ENCODE measurements at places on chromosomes 16 and 17. TPM values are rescaled to one million over a fixed set of nuclear protein-coding genes. Genes with fewer than 3 reads are reported as not detected.

DNA sequence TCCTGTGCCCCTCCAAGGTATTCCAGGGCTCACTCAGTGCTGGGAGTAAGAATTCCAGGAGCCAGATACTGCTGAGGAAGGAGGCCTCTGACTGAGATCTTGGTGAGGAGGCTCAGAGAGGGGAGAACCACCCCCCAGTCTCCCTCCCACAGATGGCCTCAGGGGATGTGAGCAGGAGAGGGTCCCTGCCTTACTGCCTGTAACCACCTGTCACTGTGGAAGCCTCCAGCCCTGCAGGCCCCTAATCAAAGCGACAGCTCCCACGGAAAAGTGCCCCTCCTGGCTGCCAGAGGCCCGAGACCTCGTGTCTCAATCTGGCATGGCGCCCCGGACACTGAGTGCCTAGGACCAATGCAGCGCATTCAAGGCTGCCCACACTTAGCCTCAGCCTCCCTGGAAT lies 7.7 kb upstream of the C17orf113 start:
- no peak for DNase-seq

- no peak for DNase-seq
Measured at GRCh38 chr16:54178478-54178976, 108.1 kb downstream of the IRX3 start.

DNA sequence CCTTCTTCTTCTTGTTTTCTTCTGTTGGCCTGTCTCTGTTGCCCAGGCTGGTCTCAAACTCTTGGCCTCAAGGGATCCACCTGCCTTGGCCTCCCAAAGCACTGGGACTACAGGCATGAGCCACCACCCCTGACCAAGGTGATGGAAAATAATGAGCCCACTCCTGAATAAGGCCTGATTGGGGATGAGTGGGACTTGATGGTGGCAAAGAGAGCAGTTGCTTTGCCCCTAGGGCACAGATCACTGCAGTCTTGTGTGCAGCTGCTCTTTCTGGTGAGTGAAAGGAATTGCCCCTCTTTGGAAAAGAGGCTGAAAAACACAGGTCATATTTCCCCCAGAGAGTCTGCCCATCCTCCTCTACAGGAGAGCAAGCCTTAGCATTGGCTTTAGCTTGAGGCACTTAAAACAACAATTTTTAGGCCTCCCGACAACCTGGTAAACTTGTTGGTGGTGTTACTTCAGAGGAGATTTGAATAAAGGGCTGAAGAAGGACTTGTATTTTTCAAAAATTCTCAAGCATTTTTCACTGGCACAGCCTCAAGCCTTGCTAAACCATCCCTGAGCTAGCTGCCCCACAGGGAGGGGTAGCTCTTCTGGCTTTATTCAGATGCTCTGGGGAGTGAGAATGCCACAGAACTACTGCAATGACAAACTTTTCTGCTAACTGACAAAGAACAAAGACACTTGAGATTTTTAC lies 6.1 kb upstream of the PDP2 start:
- DNase-seq = no peak

DNA sequence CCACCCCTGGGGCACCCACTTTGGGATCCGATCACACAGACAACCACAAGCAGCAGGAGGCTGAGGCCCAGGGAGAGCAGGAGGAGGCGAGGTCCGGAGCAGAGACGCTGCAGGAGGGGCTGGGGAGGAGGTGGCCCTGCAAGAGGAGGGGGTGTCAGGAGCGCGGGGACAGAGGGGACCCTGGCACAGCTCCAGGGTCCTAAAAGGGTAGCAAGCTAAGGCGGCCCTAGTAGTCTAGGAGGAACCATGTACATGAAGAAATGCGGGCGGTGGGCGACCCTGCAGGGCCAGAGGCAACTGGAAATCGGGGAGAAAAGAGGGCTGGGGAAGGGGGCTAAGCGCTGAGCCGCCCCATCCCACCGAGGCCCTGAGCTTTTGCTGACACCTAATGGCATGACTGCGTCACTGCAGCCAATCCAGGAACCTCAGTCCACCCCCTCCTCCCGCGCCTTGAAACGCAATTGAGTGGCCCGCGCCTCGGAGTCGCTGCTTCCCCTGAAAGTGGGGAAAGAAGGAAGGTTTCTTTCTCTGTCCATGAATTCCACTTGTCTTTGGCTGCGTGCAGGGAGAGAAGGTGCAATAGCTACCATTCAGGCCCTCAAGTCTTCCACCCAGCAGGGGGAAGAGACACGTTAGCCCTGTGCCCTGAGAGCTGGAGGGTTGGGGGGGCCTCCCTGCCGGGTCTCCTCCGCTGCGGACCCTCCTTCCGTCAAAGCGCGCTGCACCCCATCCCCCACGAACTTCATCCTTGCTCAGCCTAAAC lies 1.8 kb downstream of the ASGR1 start:
- DNase-seq = peak; percentile 96

- DNase-seq = no peak
Measured at GRCh38 chr16:21703156-21703555, 39.4 kb downstream of the OTOA start.

GRCh38 chr17:49861150-49861884 lies 13.4 kb upstream of the TAC4 start:
- peak; percentile 22 for DNase-seq

DNA sequence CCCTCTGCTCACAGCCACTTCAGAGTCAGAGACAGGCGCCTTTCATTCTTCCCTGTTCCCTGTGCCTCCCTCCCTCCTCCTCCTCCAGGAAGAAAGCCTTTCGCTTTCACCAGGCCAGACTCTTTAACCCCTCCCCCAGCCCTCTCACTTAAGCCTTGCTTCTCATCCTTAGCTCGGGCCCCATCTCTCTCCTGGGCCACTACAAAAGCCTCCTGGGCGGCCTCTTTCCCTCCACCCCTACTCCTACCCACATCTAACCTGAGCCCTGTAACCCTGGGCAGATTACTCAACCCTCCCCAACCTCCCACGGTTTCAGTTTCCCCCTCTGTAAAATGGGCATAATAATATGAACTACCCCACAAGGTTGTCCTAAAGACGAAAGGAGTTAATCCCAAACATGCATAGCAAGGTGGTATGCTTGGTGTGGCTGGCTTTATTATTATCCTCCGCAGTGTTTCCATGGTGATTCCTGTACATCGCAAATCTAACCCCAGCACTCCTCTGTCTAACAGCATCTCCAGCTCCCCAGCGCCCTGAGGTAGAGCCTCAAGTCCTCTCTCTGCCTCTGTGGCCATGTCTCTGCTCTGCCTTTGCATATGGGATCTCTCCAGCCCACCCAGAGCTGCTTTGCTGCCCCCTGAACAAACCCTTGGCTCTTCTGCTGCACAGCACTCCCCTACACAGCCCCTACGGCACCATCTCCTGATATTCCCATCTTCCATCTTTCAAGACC lies 17.7 kb downstream of the PIMREG start:
- no peak for DNase-seq

DNA sequence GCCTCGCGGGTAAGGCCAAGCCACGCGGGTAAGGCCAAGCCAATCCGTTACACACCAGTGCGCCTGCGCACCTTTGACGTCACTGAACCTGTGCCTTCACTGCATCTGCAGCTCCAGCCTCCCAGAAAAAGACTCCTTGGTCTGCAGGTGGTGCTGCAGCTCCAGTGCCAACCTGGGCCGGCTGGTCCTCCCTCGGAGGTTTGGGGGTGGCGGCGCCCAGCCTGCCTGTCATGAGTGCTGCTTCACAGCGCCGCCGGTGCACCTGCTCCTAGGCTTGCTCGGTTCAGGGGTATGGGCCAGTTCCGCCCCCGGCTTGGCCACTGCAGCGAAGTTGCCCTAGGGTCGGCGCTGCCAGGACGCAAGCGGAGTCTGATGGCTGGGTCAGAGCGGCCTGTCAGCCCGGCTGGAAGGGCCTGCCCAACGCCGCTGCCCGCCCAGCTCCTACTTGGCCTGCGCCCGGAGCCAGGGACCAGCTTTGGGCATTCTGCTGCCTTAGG lies 146.6 kb downstream of the USP22 start:
- peak; percentile 57 for DNase-seq

- DNase-seq = no peak
Measured at GRCh38 chr17:27782791-27783206, 17.5 kb downstream of the NOS2 start.

DNA sequence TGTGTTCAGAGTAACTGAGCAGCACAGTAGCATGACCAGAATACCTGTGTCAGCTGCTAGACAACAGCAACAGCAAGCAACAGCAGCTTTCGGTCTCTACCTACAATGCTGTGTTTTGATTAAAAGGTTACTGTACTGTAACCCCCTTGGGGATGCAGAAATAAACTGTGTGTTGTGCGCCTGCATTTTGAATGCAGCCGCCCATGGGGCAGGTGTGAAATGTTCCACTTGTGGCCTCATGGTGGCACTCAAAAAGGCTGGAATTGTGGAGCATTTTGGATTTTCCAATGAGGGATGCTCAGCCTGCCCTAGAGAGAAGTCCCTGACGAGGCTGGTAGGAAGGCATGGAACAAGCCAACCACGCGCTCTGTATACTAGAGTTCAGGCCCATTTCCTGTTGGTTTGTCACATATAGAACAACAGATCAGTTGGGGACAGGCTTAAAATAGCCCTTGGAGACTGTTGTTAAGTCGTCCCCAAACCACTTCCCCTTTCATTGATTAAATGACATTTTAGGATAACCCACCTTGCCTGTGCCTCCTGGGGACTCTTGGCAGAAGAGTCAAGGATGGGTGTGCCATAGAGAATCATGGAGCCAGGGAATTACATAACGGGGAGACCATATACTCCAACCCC lies 27.1 kb downstream of the SCPEP1 start:
- DNase-seq = no peak

DNA sequence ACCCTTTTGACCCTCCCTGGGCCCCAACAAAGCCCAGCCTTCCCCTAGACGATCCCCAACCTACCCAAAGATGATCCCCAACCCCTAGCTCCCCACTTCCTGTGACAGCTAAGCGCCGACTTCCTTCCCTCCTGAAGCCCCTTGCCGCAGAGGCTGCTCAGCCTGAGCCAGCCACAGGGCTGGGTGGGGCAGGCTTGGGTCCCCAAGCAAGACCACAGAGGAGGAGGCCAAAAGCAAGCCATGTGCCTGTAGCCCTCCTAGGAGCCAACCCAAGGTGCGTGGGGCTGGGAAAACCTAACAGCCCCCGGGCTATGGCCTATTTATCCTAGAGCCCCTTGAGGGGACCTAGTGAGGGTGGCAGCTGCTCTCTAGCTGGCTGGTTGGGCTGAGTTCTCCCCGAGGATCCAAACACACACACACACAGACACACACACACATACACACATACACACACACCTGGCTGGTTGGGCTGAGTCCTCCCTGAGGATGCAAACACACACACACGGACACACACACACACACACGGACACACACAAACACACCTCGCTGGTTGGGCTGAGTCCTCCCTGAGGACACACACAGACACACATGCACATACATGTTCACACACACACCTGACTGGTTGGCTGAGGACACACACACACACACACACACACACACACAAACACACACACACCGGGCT lies 4.8 kb downstream of the ARRB2 start:
- no peak for DNase-seq

- DNase-seq = peak; percentile 78
Measured at GRCh38 chr17:77372444-77373298, 231.9 kb downstream of the SEC14L1 start.

DNA sequence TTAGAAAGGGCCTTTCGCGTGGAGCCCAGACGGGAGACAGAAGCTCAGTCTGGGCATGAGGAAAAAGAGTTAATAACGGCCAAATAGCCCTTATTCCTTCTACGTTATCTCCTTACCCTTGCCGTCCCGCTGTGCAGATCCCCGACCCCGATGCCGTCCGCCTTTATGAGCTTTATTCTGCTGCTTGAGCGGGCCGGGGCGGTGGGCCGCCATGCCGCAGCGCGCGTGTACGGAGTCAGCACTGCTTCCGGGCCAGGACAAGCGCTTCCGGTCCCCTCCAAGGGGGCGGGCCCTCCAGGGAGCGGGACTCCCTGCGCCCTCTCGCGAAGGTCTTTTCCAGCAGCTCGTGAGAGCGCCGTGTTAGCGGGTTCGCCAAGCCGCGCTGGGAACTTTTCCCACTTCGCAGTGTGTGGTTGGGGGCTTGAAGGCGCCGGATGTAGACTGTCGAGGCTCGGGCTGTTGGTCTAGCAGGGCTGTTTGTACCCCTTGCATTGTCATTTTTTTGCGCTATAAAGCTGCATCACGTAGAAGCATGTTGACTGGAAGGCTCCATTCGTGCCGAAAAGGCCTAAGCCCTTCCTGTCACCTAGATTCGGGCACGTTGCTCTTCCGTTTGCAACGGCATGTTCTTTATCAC lies at the start of gene TSR1:
Gene TSR1, minus strand, starts transcription at position 243 of the 637 bp plus-strand sequence. Its CDS starts 30 bp downstream, at position 213.
- peak; percentile 96 for DNase-seq

GRCh38 chr16:11327277-11328171 lies 17.7 kb upstream of the RMI2 start:
- DNase-seq = no peak

GRCh38 chr16:81737885-81738536 lies 41.1 kb upstream of the PLCG2 start:
- DNase-seq = peak; percentile 95

GRCh38 chr16:2471016-2471652 lies at the start of gene NTN3:
Gene NTN3 (plus strand): TSS chr16:2471297. CDS start chr16:2471702, 405 bp downstream.
- peak; percentile 71 for DNase-seq

- DNase-seq = no peak
Measured at GRCh38 chr17:65027305-65027704, 29.2 kb downstream of the GNA13 start.

DNA sequence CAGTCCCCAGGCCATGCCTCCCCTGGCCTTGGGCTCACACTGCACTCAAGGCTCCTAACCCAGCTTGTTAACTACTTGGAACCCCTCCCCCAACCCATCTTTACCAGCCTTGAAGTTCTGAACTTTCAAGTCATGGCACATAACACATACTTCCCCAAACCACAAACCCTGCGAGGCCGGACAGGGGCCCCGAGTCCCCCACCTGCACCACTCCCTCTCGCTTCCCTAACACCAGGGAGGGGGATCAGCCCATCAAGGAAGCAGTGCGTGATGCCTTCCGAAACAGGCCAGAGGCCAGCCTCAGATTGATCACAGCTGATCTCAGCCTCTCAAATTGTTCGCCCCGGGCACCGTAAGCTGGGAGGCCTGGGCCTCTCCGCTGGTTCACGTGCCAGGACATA lies 3.0 kb upstream of the NLRC3 start:
- DNase-seq = no peak

- no peak for DNase-seq
Measured at GRCh38 chr16:86227041-86227440, 283.3 kb upstream of the FOXF1 start.

DNA sequence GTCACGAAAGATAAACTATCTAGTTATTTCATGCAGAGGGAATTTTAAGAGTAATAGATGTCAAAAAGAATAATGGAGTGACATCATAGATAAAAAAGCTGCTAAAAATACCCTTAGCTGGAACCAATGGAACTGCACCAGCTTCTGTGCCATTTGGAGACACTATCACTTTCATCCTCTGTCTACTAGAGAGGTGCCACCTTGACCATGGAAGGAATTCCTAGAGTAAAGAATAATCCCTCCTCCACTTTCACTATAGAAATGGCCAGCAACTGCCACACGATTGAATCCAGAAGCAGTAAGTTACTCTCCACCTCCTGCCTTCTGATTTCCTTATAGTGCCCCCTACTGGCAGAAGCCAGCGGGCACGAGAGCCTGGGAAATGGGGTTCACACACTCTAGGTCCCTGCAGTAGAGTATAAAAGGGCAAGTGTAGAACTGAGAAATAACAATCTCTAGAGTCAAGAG lies 2.8 kb upstream of the ALDH3A2 start:
- no peak for DNase-seq

Gene NLGN2
- 53.9 TPM for polyA plus RNA-seq

Gene VMO1
- 3.3 TPM for polyA plus RNA-seq

Gene ACSM2A
- polyA plus RNA-seq = not detected

Gene SPNS2
- 17.9 TPM for polyA plus RNA-seq

Gene EXOC3L1
- 3.0 TPM for polyA plus RNA-seq

Gene TEX19
- polyA plus RNA-seq = not detected

Gene OSGIN1
- 2.9 TPM for polyA plus RNA-seq

Gene KRT10
- 26.3 TPM for polyA plus RNA-seq

Gene HSPB9
- 0.54 TPM for polyA plus RNA-seq

Gene RNF43
- polyA plus RNA-seq = 0.56 TPM

Gene KRT25
- polyA plus RNA-seq = not detected

Gene RNF112
- polyA plus RNA-seq = 14.3 TPM

Gene ZFHX3
- polyA plus RNA-seq = 7.6 TPM

Gene TM4SF5
- not detected for polyA plus RNA-seq
